ENCODE measurements at places on chromosomes 6 and 20.
A peak's percentile ranks its signal among the peaks of the same experiment; 100 is the strongest.

DNA sequence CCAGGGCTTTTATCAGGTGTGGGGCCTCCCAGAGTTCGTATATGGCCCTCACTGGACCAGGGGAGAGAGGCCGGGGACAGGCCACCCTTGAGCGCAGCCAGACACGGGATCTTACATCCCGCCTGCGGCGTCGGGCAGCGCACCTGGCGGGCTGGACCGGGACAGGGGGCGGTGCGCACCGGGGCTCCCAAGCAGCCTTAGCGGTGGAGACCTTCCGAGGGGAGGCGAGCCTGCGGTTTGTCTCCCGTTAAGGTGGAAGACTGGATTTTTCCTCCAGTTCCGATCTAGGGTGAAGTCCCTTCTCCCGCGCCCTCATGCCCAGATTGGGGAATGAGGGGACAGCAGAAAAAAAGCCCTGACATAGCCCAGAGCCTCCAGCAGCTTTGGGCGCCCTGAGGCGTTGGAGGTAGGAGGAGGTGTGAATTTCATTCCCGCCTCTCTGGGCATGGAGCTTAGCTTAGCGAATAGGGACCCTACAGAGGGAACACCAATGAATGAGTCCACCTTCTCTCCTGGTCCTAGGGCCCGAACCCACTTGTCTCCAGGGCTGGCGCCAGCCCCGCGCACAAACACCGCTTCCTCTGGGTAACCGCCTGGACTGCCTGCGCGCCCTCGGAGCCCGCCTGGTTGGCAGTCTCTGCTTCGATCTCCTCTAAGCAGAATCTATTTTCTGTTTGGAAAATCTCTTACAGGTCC lies 6.7 kb upstream of the LAMP5 start:
- DNase-seq: no peak

DNA sequence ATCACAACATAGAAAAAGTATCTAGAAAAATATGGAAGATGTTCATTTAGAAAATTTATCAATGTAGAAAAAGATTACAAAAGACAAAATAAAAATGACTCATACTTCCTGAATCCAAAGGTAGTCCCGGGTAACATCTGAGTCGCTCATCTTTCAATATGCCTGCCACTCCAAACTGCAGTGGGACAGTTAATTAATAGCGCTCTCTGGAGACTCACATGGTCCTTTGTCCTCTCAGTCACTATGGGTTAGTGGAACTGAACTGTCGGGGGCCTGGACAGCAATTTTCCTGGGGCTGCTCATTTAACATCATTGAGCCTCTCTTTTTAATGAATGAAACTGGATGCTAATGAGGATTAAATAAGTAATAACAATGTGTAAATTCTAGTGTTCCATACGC lies 103.4 kb downstream of the MAP3K4 start:
- DNase-seq: peak; percentile 89

DNA sequence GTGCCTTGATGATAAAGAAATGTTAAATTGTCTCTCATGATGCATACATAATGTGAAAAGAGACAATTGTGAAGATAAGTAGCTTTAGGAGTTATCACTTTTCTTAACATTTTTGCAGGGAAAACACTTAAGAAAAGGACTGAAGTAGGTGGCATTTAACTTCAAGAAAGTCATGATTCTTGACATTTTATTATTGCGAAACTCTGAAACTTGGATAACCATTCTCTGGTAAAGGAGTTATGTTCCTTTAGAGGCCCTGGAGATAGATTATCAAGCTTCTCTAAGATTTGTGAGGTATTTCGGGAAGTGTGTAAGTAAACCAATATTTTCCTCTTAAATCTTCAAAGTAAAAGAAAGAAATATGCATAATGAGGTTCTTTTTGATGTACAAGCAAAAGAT lies 38.5 kb downstream of the HTR1B start:
- DNase-seq: no peak

DNA sequence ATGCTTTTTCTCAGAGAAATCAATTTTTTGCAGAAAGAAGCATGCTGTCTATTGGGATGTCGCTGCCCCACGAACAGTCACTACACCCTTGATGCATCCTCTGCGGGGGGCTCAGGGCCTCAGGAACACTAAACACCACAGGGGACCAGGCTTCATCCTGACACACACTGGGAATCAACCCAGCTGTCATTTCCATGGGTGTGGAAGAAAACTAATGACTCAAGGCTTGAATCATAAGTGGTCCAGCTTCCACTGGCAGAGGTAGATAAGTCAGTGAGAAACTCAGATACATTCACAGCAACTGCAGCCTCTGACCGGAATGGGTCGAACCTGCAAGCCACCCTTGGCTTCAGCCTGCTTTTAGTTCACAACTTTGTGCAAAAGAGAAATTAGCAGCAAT lies 81.3 kb upstream of the SPTLC3 start:
- no peak for DNase-seq

DNA sequence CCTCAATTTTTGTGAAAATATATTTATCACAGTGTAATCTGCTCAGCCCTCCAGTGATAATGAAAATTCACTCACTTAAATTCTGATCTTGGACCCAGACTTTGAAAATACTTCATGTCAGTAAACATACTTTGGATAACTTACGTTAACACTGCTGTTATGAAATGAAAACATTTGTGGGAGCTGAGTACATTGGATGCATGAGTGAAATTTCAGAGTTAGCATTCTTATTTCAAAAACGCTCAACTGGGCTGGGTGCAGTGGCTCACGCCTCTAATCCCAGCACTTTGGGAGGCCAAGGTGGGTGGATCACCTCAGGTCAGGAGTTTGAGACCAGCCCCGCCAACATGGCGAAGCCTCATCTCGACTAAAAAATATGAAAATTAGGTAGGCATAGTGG lies 196.4 kb downstream of the UTRN start:
- DNase-seq: no peak

- no peak for DNase-seq
Observed at GRCh38 chr6:130931683-130932082, 104.5 kb downstream of the SMLR1 start.

GRCh38 chr6:21596145-21596948 lies 2.8 kb downstream of the SOX4 start:
- DNase-seq: no peak

DNA sequence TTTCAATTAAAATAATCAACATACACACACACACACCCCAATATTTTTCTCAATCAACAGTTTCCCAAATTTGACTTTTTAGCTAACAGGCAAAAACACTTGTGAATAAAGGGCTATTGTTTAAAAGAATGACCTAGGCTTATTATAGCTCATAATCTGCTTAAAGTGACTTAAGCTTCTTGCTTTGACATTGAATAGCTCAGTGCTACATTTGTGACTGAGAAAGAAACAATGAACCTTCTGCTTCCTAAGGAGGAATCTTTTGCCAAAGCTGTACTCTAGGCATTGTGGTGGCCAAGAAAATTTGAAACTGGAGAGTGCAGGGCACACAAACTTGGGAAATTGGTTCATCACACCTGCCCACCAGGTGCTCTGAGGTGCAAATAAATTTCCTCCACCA lies 282.0 kb downstream of the SYNE1 start:
- no peak for DNase-seq

DNA sequence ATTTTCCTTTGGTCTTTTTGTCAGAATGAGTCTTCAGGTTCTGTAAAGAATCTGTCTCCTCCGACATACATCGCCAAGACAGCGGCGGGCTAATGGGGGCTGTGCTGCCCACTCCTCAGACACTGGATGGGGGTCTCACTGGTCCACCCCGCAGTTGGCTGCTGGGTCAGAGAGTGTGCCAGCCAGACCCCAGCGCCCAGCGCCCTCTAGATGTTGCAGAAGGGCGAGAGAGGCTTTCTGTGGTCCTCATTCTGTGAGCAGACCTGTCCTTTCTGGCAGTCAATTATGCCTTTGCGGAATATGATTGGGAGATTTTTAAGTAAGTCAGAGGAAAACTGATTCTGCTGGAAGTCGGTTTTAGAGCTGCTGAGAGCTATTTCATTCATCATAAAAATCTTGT lies 7.8 kb upstream of the CCR6 start:
- no peak for DNase-seq

GRCh38 chr6:42618686-42619085 lies 54.9 kb downstream of the UBR2 start:
- no peak for DNase-seq

DNA sequence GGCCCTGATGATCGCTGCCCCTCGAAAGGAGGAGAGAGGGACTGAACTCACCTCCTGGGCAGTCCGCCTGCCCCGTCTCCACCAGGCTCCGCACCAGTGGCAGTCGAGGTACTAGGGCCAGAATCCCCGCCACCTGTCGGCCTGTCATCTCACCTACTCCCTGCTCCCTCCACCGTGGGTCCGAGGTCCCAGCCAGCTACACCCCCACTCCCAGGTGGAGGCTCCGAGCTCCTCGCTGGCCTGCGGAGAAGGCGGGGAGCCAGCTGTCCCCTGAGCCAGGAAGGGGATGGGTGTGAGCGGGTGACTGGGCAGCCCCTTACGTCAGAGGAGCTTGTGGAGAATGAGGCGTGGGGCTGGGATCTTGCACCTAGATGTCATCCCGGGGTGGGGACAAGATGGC lies 1066.5 kb upstream of the MANEA start:
- no peak for DNase-seq

GRCh38 chr20:61369731-61370520 lies 117.9 kb downstream of the CDH4 start:
- DNase-seq: no peak

GRCh38 chr6:31634131-31634530 lies 13.6 kb downstream of the PRRC2A start:
- no peak for DNase-seq

DNA sequence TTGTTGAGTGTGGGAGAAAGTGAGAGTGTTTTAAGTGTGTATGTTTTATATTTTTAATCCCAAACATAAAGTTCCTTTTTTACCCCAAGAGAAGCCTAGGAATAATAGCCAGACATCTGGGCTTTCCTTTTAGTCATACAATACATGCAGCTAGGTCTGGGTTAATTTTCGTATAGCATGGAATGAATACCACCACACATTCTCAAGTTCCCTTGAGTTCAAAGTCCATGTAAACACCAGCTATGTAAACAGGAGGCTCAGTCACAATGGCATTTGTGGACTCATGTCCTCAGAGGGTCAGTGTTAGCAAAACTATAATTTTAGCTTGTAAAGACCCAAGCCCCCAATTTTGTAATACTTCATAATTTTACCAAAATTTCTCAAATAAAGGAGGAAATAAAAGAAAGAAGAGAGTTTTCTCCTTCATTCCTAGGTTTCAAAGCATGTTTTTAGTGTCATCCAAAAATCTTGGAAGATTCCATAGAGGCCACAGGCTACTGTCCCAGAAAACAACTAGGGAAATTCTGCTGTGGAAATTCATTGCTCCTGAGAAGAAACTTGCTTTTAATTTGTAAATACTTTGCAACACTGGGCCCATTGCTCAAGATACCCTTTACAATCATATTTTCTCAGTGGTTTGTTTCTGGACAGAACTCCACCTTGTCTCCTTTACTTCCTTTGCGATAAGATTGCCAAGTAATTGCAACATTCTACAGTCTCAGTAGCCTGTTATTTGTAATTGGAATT lies 671.2 kb downstream of the COL12A1 start:
- no peak for DNase-seq

DNA sequence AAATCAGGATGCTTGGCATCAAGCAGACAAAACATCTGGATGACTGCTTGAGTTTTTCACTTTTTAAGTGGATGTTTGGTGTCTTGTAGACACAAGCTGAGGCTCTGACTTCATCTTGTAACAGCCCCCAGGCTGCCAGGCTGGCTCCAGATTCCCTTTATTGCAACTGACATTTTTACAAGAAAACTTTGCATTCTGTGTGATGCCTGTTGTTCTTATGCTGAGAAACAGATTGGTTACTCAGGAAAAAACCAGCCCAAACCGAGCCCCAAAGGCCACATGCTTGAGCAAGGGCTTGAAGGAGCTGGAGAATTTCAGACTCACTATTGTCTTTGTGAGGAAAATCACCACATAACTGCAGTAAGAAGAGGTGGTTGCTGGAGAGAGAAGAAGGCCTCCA lies 98.4 kb upstream of the PREP start:
- no peak for DNase-seq

GRCh38 chr20:24665196-24665595 lies 195.8 kb downstream of the SYNDIG1 start:
- no peak for DNase-seq

DNA sequence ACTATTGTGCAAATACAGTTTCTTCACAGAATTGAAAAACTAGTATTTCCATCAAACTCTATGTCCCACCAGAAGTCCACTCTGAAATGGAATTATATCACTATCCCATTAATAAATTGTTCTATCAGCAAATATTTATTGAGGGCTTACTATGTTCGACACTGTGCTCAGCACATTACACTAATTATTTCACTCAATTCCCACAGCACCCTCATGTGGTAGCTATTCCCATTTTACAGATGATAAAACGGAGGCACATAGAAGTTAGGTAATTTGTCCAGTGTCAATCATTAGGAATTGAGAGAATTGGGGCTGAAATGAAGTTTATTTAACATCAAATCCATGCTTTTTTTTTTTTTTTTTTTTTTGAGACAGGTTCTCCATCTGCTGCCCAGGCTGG lies 52.5 kb downstream of the MKKS start:
- no peak for DNase-seq

DNA sequence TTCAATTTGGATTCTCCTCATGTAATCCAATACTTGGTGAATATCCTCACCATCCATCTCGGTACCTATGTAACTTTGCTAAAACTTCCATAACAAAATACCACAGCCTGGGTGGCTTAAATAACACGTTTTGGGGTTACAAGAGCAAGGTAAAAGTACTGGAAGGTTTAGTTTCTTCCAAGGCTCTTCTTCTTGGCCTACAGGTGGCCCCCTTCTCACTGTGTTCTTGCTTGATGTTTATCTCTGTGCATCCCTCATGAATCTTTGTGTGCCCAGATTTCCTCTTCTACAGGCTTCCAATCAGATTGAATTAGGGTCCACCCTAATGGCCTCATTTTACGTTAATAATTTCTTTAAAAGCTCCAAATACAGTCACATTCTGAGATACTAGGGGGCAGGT lies 163.3 kb upstream of the HCRTR2 start:
- DNase-seq: no peak

DNA sequence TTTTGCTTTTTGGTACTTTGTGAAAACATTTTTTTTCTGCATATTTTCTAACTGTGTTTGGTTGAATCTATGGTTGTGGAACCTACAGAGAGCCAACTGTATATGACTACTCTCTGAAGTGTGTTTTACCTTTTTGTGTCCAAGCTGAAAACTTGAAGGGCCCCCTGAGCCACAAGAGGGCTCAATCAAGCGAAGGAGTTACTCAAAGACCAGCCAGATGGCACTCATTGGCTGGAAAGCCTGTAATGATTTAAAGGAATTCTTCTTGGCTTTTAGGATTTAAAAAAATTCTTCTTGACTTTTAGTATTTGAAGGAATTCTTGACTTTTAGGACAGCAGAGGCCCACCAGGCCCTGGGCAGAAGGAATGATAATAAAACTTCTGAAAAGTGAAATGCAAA lies 27.0 kb upstream of the ECI2 start:
- no peak for DNase-seq

GRCh38 chr6:93964321-93964720 lies 545.0 kb upstream of the EPHA7 start:
- DNase-seq: no peak
